ENCODE measurements at places on chromosomes 12 and 14.

DNA sequence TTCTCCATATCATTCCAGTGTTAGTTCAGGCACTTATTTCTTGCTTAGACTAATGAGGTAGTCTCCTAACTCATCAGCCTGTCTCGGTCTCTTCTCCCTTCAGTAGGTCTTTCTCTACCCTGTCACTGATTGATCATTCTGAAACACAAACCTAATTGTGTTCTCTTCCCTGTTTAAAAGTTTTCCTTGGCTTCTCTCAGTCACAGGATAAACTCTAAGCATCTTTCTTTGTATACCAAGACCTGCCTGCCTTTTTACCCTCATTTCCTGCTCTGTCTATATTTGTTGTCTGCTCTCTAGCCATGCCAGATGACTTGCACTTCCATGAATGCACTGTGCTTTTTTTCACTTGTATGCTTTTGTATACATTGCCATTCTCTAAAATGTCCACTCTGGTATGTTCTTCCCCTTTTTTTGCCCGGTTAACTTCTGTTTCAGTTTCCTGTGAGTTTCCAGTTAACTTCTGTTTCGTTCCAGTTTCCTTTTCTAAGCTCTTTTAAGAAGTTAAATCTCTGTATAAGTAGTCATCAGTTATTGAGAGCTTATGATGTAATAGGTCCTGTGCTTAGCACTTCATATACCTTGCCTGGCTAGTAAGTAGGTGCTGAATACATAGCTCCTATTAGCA lies 12.8 kb downstream of the DIP2B start:
- no peak for DNase-seq

- no peak for DNase-seq
Observed at GRCh38 chr12:16581416-16581815, 24.5 kb downstream of the LMO3 start.

DNA sequence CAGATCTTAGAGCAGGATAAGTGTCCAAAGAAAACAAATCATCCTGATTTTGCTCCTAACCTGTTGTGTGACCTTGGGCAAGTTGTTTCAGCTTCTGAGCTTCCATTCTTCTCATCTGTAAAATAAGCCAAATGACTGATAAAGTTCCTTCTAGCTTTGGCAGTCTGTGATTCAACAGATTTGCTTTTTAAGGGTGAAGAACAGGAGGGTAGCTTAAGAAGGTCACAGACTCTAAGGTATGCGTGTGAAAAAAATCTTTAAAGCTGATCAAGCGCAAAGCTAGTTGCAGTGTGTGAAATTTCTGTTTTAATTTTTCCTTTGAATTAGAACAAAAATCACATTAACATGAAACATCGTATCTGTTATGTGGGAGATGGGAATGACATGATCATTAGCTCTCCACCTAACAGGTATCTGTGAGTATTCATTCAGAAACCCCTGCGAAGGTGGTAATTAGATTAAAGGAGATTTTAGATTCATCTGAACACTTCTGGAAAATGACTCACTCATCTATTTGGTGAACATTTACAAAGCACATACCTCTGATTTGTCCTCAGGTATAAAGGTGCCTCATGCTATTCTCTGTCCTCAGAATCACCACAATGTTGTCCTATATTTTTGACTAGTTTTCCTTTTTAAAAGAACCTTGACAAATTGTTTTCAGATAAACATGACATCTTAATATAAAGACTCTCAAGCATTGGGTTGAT lies 131.9 kb upstream of the CPM start:
- DNase-seq: no peak

DNA sequence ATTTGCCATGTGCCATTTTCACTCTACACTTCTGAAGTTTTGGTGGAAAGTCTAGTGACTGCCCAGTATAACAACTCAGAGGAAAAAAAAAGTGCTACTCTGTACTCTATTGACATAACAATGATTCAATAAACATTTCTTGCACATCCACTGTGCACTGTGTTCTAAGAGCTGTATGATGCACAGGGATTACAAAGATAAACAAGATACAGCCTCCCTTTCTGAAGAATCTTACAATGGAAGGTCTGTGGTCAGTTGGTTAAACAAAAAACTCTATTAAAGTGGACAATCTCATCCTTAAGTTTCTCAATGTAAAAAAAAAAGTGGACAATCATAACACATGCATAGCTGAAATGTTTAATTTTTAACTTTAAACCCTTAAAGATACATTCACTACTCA lies 105.7 kb upstream of the RASSF8 start:
- DNase-seq: no peak

- no peak for DNase-seq
Observed at GRCh38 chr14:96104469-96105057, 65.4 kb downstream of the C14orf132 start.

DNA sequence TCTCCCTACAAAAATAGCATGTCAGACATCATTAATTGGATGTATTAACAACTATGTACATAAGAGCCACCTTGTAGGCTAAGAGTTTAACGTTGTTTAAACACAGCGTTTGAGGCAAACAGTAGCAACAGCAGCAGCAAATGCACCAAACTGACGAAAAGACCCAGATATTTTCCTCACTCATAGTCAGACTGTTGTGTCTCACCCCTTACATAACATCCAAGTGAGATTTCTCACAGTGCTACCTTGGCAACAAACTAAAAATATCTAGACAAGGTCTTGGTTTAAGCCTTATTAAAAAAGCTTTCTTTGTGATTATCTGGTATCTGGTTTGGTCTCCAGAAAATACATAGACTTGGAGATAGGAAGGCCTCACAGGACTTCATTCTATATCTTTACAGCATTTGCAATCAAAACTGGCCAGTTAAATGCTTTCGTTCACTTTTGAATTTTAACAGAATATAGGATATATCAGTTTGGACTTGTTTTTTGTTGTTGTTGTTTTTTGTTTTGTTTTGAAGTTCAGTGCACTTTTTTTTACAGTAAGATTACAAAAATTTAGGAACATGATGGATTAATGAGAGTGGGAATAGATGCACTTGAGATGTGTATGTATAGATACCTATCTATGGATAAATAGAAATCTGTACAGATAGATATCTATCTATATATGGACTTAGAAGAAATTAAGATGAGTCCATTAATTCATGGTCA lies 4.1 kb downstream of the BHLHE41 start:
- peak; percentile 68 for DNase-seq

- DNase-seq: no peak
Observed at GRCh38 chr14:92263681-92264080, 59.3 kb upstream of the SLC24A4 start.

DNA sequence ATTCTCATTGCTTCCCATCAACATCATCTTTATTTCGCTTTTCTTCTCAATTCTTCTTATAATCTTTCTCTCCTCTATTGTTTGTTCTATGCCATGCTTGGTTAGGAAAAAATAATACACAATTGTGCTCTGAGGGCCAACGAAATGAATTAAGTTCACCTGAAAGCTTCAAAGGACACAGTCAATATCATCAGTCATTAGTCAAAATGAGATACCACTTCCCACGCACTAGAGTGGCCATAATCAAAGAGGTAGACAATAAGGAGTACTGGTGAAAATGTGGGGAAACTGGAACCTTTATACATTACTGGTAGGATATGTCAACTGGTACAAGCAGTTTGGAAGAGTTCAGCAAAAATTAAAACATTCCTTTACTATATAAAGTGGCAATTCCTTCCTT lies 91.5 kb downstream of the TMTC1 start:
- no peak for DNase-seq

DNA sequence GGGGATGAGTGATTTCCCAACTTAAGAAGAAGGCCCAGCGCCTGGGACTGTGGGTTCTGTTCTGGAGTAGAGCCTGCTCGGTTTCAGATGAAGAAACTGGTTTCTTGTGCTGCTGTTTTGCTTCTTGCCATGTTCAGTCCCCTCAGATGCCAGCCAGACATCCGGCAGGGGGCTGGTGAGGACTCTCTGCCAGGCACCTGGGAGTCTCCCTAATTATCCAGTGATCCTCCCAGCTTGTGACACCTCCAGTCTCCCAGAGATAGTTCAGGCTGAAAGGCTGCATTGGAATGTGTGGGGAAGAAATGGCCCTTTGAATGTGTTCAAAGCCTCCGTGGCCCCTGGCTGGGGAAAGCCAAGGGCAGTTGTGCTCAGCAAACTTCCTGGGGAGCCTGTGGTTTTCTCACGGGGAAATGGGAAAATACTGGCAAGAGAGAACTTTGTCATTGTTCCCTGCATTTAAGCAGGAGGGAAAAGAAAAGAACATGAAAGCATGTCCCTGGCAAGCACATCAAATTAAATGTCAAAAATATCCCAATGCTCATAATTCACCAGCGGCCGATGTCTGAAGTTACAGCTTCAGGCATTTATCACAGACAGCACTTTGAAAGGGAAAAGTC lies 8.5 kb upstream of the SERPINA12 start:
- DNase-seq: no peak

DNA sequence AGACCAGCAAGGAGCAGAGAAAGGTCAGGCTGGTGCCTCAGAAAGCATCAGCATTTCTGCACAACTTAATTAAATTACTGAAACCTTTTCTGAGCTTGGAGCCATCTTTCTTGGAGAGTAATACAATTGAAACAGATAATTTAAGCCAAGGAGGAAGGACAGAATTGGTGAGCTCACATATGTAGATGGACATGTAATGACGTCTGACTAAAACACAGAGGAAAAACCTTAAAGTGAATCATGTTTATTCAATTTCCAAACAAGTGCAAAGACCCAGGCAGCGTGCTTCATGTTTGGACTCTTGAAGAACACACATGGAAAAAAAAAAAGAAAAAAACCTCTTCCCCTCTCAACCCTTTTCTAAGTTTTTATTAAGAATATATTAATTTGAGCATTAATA lies 19.0 kb downstream of the SUSD6 start:
- DNase-seq: no peak

- DNase-seq: no peak
Observed at GRCh38 chr14:97802430-97803373, 1005.5 kb downstream of the VRK1 start.

GRCh38 chr12:129481921-129482320 lies 421.9 kb downstream of the TMEM132D start:
- no peak for DNase-seq

- DNase-seq: no peak
Observed at GRCh38 chr14:44742202-44742601, 219.5 kb downstream of the KLHL28 start.

Data from cerebellar cortex (tissue), 1 donor.